ENCODE measurements at places on chromosomes 5 and 9.

- H3K4me1 ChIP-seq, result peaks cover 4% of the 10 kb centered on the region
- H3K4me3 ChIP-seq, result peak overlapping the region; percentile 63
- H3K27me3 ChIP-seq, result no peaks in the 10 kb centered on the region
- no peak for DNase-seq
- H3K36me3 ChIP-seq, result no peaks in the 10 kb centered on the region
- H3K27ac ChIP-seq, result no peak overlapping the region
Measured at GRCh38 chr5:146205499-146206202, 2.2 kb downstream of the RBM27 start.

DNA sequence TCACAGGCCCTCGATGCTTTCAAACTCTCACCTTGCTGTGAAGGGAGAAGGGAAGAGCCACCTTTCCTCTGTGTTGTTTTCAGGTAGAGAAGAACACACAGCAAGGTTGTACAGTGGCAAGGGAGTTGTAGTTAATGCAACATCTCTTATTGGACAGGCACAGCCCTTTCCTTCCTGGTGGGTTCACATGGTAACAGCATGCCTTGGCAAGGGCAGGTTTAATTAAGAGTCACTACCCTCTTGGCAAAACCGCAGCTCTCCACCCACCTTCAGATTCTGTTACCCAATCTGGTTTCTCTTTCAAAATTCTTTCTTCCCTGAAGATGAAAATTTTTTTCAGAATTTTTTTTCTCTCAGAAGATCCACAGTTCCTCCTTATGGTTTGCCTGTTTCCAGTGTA is 253.1 kb downstream of the TLR4 start:
- no peaks in the 10 kb centered on the region for H3K27me3 ChIP-seq
- no peak overlapping the region for H3K4me3 ChIP-seq
- no peak overlapping the region for H3K27ac ChIP-seq
- no peak for DNase-seq
- H3K4me1 ChIP-seq, result no peaks in the 10 kb centered on the region

GRCh38 chr5:16144416-16144815 is 35.2 kb downstream of the MARCHF11 start:
- no peaks in the 10 kb centered on the region for H3K36me3 ChIP-seq
- peaks cover 18% of the 10 kb centered on the region for H3K27me3 ChIP-seq
- DNase-seq, result no peak
- no peak overlapping the region for H3K4me3 ChIP-seq

GRCh38 chr5:165334201-165334600 is 1828.8 kb downstream of the MAT2B start:
- no peak for DNase-seq
- no peak overlapping the region for H3K4me3 ChIP-seq
- H3K36me3 ChIP-seq, result no peaks in the 10 kb centered on the region
- H3K27ac ChIP-seq, result no peak overlapping the region
- H3K27me3 ChIP-seq, result no peaks in the 10 kb centered on the region

DNA sequence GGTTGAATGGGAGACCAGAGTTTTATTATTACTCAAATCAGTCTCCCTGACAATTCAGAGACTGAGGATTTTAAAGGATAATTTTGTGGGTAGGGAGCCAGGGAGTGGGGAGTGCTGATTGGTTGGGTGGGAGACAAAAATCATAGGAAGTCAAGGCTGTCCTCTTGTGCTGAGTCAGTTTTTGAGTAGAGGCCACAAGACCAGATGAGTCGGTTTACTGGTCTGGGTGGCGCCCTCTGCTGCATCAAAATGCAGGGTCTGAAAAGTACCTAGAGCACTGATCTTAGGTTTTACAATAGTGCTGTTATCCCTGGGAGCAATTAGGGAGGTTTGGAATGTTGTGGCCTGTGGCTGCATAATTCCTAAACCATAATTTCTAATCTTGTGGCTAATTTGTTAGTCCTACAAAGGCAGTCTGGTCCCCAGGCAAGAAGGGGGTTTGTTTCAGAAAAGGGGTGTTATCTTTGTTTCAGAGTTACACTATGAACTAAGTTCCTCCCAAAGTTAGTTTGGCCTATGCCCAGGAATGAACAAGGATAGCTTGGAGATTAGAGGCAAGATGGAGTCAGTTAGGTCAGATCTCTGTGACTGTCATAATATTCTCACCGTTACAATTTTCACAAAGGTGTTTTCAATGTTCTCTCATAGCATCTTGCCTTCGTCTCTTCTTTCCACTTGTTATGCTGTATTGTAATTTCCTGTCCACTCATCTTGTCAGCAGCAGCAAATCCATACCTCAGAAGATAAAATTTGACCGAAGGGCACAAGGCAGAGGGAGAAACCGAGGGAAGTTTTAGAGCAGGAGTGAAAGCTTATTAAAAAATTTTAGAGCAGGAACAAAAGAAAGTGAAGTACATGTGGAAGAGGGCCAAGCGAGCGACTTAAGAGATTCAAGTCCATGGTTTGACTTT is 59.2 kb upstream of the CLINT1 start:
- H3K27ac ChIP-seq, result no peak overlapping the region
- peak; percentile 47 for DNase-seq
- H3K36me3 ChIP-seq, result no peaks in the 10 kb centered on the region
- no peak overlapping the region for H3K4me3 ChIP-seq

DNA sequence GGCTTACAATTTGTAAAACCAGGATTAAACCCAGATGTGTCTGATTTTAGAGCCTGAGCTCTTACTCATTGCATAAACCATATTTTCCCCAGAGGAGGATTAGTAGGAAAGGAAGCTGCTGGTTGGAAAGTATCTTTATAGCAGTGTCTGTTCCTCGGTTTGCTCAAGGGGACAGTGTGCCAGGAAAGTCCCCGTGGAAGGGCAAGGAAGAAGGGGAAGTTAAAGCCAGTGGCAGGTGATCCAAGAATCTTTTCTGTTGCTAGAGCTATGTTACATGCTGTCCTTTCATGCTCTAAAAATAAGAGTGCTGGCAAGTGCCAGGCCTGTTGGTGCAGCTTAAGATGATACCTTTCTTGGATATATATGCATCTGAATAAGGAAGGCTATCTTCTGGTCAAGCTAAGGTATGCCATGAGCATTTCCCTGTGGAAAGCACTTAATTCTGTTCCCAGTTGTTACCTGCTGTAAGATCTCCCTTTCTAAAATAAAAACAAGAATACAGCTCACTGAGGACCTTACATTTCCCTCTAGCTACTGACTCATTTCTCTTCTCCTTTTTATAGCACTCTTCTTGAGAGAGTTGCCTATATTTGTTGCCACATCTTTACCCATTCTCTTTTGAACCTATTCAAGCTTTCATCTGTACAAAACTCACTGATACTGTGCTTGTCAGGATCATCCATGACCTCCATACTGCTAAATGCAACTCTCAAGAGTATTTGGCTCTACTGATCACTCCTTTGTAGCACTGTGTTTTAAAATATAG is 8.0 kb downstream of the PDCD1LG2 start:
- H3K36me3 ChIP-seq, result no peaks in the 10 kb centered on the region
- H3K4me1 ChIP-seq, result no peaks in the 10 kb centered on the region
- H3K4me3 ChIP-seq, result no peak overlapping the region

DNA sequence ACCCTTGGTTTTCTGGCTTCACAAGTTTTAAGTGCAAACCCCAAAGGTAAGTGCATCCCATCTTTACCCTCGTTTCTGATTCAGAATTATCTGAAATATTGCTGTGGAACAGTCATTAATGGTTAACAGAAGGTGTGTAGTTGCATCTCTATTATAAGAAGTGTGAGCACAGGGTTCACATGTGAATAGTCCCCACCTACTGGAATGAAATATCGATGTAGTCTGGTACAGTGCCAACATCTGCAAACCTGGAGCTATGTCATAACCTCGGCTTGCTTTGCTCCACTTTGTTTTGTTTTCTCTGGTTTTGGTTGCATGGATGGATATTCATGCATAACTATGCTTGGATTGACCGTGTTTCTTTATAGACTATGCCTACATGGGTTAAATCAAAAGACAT is 12.6 kb downstream of the HTR4 start:
- no peaks in the 10 kb centered on the region for H3K4me1 ChIP-seq
- H3K36me3 ChIP-seq, result no peaks in the 10 kb centered on the region
- no peak overlapping the region for H3K27ac ChIP-seq
- no peak for DNase-seq
- no peak overlapping the region for H3K4me3 ChIP-seq
